ENCODE measurements at places on chromosomes 16 and 17.

GRCh38 chr16:55948230-55948629 is 73.1 kb upstream of the CES5A start:
- DNase-seq, result no peak

DNA sequence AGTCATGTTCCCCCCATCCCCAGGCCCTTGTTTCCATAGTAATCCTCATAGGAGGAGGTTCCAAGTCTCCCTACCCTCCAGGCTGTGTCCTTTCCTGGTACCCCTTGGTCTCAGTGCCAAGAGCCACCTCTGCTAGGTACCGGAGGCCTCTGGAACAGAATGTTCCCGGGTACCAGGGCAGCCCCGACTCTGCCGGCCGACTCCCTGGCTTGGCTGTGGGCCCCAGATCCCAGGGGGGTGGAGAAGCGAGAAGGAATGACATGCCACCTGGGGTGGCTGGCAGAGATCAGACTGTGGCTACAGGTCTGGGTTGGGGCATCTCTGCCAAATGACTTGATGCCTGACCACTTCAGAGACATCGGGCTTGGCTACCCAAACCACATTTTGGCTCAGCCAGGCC is 3.6 kb downstream of the STAC2 start:
- no peak for DNase-seq

DNA sequence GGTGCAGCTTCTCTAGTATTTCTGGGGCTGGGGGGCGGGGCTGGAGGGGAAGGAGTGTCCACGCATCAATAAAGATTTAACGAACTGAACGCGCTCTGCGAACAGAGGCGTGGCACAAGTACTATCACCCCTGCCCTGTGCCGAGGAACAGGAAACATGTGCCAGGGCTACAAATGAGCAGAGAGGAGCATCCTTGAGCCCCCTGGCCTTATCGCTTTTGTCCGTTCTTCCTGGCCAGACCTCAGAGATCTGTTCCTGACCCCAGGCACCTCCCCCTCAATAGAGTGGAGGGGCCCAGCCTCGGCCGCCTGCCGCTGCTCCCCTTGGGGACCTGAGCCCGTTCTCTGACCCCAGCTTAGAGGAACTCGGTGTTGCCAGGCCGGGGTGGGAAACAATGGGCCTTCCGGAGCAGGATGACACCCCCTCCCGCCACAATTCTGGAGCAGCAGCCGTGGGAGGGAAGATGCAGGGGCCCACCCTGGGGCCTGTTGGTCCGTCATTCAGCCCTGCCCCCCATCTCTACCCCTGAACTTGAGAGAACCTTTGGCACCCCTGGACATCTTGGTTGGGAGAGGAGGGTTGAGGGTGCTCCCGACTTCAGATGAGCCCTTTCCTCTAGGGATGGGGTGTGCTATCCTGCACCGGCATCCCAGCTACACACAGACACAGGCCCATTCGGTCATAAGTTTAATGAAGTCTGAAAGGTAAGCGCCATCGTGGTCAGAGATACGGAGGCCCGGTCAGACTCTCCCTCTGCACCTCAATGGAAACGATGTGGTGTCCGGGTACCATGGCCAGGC is 1.1 kb downstream of the NAA38 start:
- no peak for DNase-seq

- peak; percentile 99 for DNase-seq
Observed at GRCh38 chr16:11742536-11743307, at the start of gene TXNDC11. TSS of gene TXNDC11 (minus strand) at chr16:11742857. CDS start at chr16:11742730, 127 bp downstream.

GRCh38 chr17:62681939-62682381 is 54.5 kb downstream of the MRC2 start:
- DNase-seq, result no peak

DNA sequence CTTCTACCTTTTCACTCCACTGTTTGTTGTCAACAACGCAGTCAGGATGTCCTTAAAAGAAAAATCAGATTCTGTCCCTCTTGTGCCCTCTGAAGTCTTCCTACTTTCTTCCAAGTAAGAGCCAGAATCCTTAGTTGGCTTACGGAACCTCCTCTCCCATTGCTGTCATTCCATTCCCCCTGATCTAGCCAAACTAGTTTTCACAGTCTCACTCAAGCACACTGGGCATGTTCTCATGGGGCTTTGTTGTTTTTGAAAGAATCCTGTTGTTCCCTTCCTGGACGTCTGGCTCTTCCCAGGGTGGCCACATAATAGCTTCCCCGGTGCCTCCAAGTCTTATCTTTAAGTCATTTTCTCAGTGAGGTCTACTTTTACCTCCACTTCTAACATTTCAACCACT is 158.6 kb upstream of the ELAC2 start:
- DNase-seq, result no peak

- DNase-seq, result no peak
Observed at GRCh38 chr17:57363998-57364643, 107.8 kb downstream of the MSI2 start.

- DNase-seq, result no peak
Observed at GRCh38 chr16:57028086-57028485, 38.7 kb downstream of the NLRC5 start.

DNA sequence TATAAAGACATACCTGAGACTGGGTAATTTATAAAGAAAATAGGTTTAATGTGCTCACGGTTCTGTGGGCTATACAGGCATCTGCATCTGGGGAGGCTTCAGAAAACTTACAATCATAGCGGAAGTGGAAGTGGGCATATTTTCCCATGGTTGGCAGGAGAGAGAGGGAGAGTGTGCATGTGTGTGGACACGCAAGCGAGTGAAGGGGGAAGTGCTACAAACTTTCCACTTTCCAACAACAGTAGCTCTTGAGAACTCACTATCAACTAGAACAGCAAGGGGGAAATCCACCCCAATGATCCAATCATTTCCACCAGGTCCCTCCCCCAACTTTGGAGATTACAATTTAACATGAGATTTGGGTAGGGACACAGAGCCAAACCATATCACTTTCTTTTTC is 11.1 kb downstream of the TAOK1 start:
- no peak for DNase-seq

GRCh38 chr16:84884246-84884595 is 64.4 kb downstream of the CRISPLD2 start:
- no peak for DNase-seq

GRCh38 chr17:67258821-67259468 is 13.9 kb upstream of the HELZ start:
- DNase-seq, result no peak

DNA sequence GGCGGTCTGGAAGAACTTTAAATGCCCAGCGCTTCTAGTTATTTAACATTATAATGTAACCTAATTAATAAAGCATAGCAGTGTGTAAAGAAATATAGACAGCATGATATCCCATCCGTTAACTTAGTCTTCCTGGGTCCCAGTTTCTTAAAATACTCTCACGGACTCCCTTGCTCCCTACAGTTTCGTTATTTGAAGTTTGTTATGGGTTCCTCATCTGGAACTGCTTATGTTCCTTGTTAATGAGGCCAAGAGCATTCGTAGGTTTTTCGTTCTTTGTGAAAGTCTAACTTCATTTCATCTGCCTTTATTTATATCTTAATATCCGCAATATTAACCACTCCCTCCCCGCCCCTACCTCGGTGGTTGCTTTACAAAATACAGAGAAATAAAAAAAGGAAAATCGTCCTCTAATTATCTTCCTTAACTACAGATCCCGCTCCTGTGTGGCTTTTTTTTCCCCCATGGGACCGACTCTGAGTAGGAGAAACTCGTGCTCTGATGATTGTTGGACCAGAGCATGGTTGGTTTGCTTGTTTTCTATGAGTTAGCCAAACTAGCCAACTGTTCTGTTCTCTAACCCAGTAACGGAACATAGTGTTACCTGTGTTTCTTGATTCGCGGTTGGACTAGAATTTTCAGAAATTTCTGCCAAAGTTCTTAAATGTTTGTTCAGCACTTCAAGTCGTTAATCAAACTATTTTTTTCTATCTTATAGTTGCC is 863 bp downstream of the ADPRM start:
- no peak for DNase-seq

- DNase-seq, result peak; percentile 23
Observed at GRCh38 chr16:1678500-1679098, 520 bp downstream of the JPT2 start.

DNA sequence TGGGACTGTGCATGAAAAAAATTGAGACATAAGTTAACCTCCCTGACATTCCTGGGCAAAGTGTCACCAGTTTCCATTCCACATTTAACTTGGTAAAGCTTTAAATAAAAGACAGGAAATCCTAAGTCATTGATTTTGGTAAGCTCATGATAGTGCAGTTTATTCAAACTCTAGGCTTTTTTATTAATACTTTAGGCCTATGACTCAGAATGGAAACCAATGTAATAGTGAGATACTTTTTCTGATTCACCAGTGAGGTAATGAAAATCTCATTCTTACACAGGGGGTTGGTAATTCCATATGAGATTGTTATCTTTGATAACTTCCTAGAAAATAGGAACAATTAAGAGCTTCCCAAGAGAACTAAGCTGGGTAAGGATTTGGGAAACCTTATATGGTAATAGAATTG is 91.1 kb downstream of the NLK start:
- DNase-seq, result no peak

GRCh38 chr17:21756856-21757619 is 64.7 kb downstream of the KCNJ18 start:
- DNase-seq, result no peak

DNA sequence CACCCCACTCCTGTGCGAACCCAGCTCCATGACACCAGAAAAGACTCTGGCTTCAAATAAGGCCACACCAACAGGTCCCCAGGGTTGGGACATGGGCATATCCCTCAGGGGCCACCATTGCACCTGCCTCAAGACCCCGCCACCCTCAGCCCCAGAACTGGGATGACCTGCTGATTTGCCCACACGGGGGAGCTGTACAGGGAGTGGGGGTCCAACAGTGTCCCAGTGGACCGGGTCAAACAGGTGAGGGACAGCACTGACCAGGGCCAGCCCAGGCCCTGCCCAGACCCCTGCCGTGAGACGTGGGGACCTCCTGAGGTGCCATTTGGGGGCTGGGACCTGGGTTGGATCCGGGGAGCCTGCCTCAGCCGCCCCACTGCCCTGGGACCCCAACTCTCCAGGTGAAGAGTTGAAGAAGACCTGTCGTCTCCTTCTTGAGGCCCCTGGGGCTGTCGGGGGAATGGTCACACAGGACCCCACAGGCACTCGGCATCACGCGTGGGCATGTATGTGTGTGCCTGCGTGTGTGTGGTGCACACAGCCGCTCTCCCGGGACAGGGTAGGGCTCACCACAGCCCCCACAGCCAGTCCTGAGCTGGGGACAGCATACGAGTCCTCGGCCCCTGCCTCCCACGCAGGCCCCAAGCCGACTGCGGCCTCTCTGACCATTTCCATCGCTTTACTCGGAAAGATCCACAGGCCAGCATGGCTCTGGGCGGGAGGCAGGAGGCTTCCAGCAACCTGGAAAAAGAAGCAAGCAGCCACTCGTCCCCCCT is 34.2 kb upstream of the ZNF469 start:
- DNase-seq, result no peak

DNA sequence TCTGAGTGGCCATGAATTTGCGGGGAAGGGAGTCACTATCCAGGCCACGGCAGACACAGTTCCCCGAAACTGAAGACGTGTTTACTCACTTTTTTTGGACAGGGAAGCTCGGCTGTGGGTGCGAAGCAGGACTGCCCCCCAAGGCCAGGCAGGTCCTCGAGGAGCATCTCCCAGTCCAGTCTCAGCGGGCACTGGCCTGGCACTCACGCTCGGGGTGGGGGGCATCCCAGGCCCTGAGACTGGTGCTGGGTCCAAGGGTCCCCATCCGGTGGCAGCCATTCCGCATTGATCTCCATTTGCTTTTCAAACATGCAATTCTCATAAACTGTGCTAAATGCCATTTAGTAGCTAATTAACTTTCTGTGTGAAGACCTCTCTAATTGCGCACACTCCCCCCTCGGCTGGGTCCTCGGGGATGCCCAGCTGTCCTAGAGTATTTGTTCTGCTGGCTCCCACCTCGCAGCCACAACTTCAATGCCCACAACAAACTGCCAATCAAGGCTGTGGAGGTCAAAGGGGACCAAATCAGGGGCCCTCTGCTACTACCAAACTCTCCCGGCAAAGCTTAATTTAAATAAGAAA is 50.2 kb downstream of the TBC1D16 start:
- no peak for DNase-seq

DNA sequence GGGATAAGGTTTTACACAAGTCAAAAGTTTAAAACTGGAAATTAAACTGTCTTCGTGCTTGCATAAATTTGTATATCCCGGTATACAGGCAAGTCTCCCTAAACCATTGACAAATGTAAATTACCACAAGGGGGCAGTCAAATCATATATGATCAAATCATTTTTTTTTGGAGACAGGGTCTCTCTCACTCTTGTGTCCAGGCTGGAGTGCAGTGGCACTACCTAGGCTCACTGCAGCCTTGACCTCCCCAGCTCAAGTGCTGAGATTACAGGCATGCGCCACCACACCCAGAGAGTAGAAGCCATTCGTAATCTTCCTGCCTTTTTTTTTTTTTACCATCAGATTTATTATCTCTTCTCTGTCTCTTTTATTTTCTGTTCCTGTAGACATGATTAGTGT is 18.5 kb downstream of the TOP2A start:
- DNase-seq, result no peak

GRCh38 chr17:10513299-10514067 is 4.9 kb downstream of the MYH1 start:
- peak; percentile 13 for DNase-seq

GRCh38 chr16:1194665-1195392 is 30.2 kb downstream of the TPSG1 start:
- DNase-seq, result no peak

DNA sequence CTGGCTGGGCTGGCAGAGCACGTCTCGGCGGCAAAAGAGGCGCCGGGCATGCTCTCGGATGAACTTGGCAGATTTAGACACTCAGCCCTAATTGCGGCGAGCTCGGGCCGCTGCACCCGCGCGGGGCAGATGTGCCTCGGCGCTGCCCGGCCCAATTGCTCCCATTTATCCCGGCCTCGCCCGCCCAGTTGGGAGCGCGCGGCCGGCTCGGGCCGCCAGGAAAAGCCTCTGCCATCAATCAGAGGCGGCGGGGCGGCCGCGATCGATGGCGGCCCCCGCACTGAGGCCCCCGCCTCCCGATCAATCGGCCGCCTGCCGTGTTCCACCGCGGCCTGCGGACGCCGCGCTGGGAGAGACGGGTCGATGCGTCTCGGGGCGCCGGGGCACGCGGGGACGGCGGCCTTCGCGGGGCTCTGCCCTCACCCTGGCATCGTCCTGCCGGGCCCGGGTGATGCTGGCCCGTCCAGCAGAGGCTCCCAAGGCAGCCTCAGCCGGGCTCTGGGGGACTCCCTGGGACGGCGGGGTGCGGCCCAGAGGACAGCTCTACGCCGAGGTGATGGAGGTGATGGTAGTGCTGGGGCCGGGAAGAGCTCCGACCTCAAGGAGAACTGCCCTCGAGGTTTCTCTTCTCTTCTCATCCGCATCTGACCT is 200.9 kb upstream of the N4BP1 start:
- DNase-seq, result no peak

- no peak for DNase-seq
Observed at GRCh38 chr17:68384471-68384870, 72.8 kb downstream of the WIPI1 start.

DNA sequence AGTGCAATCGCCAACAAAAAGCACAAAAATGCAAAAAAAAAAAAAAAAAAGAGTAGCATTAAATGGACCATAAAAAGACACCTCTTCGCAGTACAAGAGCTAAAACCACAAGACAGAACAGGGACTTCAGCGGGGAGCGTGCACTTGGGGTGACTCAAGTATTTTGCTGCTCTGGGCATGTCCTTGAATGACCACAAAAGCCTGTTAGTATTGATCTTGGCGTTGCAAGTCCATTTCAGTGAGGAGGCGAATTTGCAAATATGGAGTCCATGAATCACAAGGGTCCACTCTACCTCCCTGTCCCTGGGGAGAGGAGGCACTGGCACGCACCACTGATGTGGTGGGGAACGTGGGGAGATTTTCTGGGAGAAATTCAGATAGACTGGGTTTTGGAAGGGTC is 78.9 kb downstream of the CNGB1 start:
- DNase-seq, result no peak
